Lower leg skin (tissue), 4 donors: ENCODE measurements at places on chromosomes 3 and 15. TPM values are rescaled to one million over a fixed set of nuclear protein-coding genes. Genes with fewer than 3 reads are reported as not detected.

DNA sequence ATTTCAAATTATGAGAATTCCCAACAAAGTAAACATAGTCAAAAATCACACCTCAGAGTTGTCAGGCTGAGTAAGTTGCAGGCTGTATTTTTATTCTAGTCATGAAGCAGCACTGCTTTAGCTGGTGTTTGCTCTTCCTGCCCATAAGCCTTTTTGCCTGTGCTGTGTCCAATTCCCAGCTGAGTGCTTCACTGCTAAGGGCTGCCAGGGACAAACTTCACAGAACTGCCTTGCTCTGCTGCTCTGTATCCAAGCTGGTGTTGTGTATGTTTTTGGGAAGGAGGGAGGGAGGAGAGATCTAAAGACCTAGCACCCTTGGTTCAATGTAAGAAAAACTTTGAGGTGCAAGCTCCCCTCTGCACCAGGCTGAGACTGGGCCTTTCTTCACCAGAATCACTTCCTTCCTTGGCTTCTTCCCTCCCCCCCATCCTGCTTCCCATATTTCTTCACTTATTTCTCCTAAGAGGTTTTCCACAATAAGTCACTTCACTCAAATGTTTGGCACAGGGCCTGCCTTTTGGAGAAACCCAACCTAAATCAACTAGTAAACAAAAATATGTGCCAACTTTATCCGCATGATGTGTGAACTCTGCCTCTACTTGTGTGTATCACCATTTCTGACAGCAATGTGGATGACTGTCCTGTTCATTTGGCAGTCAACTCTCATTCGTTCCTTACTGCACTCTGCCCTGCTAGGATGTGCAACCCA, 156.1 kb downstream of the TBL1XR1 start:
- DNase-seq, result peak; percentile 84

Gene REC114
- not detected for total RNA-seq

DNA sequence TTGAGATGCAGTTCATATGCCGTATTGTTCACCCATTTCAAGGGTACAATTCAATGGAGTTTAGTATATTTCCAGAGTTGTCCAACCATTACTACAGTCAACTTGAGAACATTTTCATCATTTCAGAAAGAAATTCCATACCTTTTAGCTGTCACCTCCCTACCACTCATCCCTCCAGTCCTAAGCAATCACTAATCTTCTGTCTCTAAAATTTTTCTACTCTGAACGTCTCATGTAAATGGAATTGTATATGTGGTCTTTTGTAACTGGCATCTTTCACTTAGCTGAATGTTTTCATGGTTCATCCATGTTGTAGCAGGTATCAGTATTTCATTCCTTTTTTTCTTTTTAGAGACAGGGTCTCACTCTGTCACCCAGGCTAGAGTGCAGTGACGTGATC, 51.1 kb downstream of the CMTM7 start:
- no peak for DNase-seq

Gene TMEM266
- 1.3 TPM for total RNA-seq

GRCh38 chr15:79595995-79596622, 164.0 kb downstream of the MINAR1 start:
- DNase-seq, result no peak

- no peak for DNase-seq
Measured at GRCh38 chr3:171833789-171834460, 9.2 kb upstream of the TMEM212 start.

Gene CELF6
- 1.8 TPM for total RNA-seq

- peak; percentile 6 for DNase-seq
Measured at GRCh38 chr3:197896421-197896820, 53.6 kb upstream of the RPL35A start.

- DNase-seq, result no peak
Measured at GRCh38 chr3:177378168-177378567, 180.9 kb upstream of the TBL1XR1 start.

Gene C2CD4B
- total RNA-seq, result 3.2 TPM

DNA sequence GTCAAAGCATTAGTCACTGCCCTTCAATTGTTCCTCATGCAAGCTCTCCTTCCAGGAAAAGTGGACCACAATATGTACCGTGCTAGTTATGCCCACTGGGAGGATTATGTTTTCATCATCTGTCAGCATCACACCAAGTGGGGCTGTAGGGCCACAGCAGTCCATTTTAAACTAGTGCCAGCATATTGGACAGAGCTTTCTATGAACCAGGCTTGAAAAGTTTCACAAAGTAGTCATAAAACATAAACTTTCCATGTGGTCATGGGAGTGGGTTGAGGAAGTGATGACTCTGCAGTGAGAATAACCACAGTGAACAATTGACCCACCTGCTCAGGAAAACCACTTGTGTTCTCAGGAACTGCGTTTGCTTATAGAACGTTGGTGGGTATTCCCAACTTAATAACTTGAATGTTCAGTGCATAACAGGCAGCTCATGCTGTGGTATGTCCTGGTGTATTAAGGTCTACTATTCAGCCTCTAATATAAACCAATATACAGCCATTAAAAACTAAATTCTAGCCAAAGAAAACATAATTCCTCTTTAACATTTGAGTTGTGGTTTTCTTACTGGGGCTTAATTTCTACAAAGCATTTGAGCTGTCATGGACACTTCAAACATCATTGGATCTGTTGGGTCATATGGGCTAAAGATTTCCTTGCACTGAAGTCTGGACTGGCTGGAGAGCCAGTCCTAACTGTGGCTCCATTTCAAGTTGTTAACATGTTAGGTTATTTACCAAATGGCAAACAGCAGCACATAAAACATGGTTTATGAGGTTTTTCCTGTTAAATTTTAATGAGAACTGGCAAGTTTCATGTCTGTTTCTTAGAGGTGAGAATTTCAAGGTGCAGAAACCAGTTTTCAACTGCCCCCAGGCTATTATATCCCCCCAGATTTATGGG, 274.1 kb downstream of the OTOL1 start:
- no peak for DNase-seq

DNA sequence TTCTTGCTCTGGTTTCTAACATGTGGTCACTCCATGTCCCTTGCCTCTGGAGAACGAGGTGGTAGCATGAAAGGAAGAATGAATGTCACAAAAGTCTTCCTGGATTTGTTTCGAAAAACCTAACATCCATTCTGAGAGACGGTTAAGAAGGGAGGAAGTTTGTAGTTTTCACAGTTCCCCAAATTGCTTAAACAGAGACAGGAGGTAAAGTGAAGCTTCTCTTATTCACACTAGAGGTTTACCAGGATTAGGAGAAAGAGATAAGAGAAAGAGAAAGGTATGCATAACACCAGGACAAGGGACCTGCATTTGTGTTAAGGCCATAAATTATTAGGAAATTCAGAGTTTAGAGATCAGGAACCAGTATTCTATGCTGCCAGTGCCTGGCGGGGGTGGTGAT, 228.1 kb downstream of the CPNE4 start:
- DNase-seq, result no peak

- no peak for DNase-seq
Measured at GRCh38 chr3:144590854-144591253, 619.2 kb downstream of the DIPK2A start.

Gene CMC1
- total RNA-seq, result 2.4 TPM

GRCh38 chr3:135051409-135051973, 256.4 kb downstream of the EPHB1 start:
- no peak for DNase-seq

DNA sequence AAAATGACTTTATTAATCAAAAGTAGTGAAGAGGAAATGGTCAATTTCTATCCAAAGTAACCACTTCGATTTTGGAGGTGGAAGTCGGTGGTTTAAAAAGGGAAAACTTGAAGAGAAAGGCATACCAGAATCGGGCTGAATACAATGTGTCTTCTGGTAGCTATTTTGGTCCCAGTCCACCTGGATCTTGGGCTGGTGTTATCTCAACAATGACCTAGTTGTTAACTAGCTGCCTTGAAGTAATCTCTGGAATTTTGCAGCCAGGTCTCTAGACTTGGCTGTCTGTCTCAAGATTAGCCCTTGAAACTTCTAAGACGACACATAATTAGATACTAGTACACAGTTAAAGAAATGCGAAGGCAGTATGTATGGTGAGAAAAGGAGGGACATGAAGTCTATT, 409.8 kb downstream of the GRM7 start:
- DNase-seq, result no peak

DNA sequence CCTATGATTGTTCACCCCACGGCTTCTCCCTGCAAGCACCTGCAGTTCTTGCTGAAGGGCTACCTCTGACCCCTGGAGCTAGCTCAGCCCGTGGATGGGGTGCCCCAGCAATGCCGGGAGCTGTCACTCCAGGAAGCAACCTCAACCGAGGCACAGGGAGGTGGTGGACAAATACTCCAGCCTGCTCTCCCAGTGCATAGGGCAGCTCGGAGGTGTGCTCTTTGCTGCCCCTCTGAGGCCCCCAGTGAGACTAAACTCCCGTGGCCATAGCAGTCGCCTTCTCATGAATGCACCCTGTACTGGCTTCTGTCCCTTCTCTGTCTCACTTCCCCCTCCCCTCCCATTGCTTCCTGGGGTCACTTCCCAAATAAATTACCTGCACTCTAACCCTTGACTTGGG, 48.5 kb downstream of the LINGO1 start:
- no peak for DNase-seq

Gene C3orf49
- total RNA-seq, result not detected

- peak; percentile 84 for DNase-seq
Measured at GRCh38 chr3:36907911-36908646, 36.8 kb downstream of the TRANK1 start.

DNA sequence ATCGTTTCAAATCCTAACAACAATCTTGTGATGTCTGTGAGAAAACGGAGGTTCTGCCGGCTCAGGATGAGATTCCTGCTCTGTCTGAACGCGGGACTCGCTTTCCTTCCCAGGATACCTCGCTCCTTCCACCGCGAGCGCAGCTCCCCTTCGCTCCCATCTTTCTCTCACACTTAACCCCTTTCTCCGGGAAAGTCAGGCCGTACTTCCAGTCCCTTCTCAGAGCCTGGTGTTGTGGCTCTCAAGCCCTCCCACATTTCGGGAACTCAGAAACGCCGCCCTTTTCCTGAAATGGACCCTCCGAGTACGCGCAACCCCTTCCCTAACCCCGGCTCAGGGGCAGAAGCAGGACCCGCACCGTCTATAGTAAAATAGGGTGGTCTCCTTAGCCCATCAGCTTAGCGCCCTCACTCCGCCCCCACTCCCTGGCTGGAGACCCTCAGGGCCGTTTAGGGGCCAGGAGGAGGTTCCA, 378 bp upstream of the FEM1B start:
- DNase-seq, result peak; percentile 42

GRCh38 chr15:94205366-94205765, 26.0 kb upstream of the MCTP2 start:
- no peak for DNase-seq

Gene SLC28A1
- not detected for total RNA-seq

GRCh38 chr3:42503957-42504333, 1.5 kb downstream of the VIPR1 start:
- no peak for DNase-seq

Gene GRIP2
- total RNA-seq, result 3.5 TPM

DNA sequence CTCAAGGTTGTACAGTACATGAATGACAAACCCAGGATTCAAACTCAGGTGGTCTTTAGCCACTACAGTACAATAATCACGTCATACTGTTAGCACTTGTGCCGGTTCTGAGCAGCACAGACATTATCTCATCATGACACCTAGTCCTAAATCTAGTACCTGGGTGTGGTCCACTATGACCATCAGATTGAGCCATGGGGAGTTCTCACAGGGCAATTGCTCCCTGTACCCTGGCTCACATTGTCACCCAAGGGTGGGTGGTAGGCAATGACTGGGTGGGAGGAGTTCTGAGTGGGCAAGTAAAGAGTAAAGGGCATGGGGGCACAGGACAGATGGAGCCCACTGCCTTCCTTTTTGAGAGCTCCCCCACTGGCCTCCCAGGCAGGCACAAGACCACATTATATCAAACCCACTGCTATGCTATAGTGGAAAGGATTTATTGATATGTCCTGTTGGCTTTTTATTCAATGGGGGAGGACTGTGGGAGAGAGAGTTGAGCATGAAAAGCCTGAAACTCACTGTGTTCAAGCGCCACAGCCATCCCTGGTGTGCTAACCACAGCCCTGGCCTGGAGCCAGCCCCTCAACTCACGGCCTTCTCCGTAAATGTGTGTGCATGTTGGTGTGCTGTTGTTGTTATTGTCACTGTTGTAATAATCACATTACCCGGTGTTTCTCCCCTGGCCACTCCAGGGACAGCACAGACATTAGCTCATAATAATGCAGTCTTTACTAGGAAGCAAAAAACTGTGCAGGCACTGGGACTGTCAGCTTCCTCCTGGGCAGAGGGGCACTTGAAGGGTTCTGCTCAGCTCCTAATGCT, 27.3 kb downstream of the ADCY5 start:
- DNase-seq, result no peak

- no peak for DNase-seq
Measured at GRCh38 chr3:155442072-155442471, 148.6 kb upstream of the STRIT1 start.

DNA sequence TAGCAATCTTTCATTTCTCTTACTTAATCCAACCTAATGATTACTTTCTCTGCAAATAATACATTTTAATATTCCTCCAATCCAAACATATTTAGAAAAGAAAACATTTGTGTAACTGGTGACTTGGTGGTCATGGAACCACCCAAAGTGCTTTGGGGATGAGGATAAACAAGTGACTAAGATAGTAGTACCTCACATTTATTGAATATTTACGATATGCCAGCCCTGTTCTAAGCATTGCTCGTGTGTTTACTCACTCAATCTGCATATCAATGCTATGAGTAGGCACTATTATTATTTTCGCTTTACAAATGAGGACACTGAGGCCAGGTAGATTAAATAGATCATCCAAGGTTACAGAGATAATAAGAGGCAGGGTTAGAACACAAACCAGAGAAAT, 189.5 kb downstream of the SHOX2 start:
- no peak for DNase-seq

DNA sequence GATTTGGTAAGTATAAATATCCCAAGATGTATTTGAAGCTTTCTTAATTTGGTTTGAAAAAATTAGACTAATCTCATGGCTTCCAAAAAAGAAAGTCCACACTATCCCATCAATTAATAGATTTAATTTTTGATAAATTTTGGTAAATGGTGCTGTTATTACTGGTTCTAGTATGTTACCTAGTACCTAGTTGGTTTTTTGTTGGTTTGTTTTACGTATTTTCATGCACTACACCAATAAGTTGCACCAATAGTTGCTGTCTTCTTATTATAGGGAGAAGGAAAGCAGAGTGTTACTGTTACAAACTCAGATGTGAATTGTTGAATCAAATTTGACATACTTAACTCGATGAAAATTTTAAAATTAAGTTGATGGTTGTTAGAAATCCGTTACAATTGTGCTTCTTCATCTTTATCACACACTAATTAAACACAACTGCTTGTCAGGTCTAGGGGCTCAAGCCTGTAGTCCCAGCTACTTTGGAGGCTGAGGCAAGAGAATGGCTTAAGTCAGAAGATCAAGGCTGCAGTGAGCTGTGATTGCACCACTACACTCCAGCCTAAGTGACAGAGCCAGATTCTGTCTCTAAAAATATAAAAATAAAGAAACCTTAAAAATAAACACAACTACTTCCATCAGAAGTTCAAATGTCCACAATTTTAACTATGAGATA, 23.1 kb upstream of the MBNL1 start:
- DNase-seq, result no peak

DNA sequence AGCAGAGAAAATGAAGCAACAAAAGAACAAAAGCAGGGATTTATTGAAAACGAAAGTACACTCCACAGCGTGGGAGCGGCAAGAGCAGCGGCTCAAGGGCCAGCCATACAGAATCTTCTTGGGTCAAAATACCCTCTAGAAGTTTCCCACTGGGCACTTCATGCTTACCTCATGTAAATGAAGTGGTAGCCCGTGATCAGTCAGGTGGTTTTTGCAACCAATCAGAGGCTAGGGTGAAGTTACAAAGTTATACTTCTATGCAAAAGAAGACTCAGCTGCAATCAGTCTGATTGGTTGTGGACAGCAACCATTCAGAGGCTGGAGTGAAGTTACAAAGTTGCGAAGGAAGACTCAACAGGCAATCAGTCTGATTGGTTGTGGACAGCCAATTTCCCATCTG, 37.8 kb upstream of the TRH start:
- no peak for DNase-seq
